ENCODE measurements at places on chromosomes 1 and 21.

DNA sequence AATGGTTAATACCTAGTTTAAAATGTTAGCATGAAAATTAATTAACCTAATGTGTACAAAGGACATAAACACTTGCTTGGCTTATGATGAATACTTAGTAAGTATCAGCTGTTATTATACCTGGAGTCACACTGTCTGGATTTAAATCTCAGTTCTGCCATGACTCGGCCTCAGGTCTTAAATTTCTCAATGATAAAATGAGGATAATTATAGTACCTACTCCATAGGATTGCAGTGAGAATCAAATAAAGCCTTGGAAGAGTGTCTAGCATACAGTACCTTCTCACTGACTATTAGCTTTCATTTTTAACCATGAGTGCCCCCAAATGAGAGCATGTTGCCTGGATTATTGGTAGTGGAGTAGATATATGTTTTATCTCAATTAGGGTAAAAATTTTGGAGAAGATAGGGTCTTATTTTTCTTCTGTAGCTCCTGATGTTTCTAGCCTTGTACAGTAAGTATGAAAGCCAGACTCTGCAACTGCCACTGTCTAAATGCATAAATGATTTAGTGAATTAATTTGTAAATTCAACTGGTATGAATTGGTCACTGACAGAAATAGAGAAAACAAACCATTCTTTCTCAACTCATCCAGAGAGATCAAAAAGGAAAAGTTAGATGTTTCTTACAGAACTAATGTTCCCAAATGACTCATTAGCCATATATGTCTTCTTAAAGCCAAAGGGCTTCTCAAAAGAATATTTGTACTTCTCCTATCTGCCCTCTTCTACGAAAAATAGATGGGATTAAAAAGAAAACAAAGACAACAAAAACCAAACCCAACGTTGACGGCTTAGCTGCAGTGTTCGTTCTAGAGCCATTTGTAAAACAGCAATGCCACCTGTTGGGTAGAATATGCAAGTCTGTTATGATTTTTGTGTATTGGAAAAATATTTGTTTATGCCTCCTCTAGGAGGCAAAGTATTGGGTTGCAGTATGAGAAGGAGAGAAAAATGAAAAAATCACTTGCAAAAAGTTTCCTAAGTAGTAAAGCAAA lies 53.8 kb upstream of the MROH9 start:
- DNase-seq = no peak

- DNase-seq = no peak
Measured at GRCh38 chr1:97046765-97047420, 325.3 kb downstream of the PTBP2 start.

GRCh38 chr21:44006017-44006619 lies 6.0 kb upstream of the TRAPPC10 start:
- DNase-seq = no peak

GRCh38 chr1:153617663-153618062 lies 1.5 kb upstream of the S100A14 start:
- DNase-seq = no peak

DNA sequence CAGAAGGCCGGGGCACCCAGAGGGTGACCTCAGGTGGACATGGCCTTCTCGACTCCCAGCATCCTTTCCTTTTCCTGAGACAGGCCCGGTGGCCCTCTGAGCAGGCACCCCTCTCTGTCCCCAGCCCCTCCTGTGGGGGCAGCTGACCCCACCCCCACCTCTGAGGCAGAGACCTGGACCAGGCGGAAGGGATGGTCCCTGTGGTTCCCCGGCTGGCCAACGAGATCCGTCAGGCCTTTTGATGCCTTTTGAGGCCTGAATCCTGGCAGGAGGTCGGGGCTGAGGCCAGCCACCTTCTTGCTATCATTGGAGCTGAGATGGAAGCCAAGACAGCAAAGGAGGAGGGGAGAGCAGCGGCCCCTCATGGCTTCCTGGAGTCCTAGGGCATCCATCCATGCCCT lies 50.2 kb upstream of the ACTRT2 start:
- DNase-seq = no peak

DNA sequence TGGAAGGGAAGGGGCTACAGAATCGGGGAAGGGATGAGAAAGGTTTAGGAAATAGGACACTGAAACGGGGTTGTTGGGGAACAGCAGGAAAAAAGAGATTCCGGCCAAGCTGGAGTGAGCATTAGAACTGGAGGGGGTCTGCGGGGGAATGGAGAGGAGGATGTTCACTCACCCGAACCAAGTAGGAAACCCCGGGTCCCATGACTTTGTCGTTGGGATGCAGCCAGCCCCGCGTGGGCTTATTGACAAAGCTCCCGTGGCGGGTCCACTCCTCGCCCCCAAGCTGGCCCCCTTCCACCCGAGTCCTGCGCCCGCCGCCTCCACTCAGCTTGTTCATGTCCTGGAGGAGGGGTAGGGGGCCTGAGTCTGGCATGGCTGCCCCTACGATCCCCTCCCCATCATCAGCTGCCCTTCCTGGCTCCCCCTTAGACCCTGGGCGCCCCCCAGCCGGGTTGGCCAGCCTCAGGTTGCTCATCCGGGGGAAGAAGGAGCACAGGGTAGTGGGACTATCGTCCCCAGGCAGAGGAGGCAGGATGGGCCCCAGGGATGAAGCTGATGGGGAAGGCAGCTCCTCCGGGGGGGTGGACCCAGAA lies 591 bp downstream of the SHC1 start:
- DNase-seq = no peak

GRCh38 chr1:199691540-199691939 lies 336.0 kb upstream of the NR5A2 start:
- DNase-seq = no peak

DNA sequence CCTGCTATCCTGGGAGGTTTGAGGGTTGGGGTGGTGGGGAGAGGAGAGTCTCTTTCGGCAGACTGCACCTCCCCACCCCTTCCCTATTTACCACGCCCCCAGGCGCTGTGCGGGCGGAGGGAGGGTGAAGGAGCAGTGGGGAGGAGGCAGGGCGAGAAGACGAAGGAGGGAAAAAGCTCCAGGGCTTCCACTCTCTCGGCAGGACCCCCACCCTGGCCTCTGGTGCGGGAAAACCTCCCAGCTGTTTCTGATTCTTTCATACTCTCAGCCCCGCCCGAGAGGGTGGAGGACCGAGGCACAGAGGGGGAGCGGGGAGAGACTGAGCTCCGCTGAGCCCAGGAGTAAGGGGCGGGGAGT lies 866 bp upstream of the WNT2B start:
- no peak for DNase-seq

- no peak for DNase-seq
Measured at GRCh38 chr1:85325920-85326319, 49.5 kb upstream of the BCL10 start.
